ENCODE measurements at places on chromosomes 6 and 20.
A peak's percentile ranks its signal among the peaks of the same experiment; 100 is the strongest.

GRCh38 chr20:51600016-51600420 is 57.5 kb upstream of the NFATC2 start:
- DNase-seq: no peak

GRCh38 chr6:21084656-21085055 is 508.9 kb upstream of the SOX4 start:
- no peak for DNase-seq

- DNase-seq: no peak
These were observed 74.2 kb upstream of the VSTM2L start for GRCh38 chr20:37828684-37829083.

DNA sequence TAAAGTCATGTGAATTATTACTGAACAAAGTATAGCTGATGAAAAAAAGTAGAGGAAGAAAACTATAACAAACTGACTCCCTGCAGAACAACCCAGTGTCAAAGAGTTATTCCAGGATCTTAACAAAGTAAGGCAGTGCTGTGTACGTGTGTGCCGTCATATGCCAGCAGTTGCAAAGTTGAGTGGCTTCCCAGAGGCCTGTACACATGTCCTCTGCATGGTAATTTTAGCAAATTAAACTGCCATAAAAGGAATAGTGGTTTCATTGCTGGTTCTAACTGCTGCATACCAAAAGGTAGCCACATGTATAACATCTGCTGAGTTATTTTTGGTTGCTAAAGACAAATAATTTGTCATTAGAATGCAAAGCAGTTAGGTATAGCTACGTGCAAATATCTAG is 44.8 kb downstream of the RIPOR2 start:
- no peak for DNase-seq

GRCh38 chr6:1832844-1833787 is 223.4 kb downstream of the FOXC1 start:
- DNase-seq: peak; percentile 86

DNA sequence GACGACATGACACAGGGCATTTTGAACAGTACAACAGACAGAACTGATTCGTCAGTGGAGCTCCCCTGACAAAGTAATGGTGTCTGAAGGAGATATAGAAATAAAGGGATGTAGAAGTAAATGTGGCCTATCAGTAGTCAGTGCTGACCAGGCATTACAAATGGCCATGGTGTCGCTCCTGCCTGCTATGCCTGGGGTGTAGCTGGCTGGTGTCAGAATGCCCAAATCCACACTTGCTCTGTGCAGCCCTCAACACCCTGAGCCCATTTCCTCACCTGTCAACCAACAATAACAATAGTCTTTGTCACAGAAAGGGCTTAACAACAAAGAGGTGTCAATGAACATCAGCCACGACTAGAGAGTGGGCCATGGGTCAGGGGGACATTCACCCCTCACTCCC is 53.2 kb downstream of the MAP3K5 start:
- DNase-seq: no peak

DNA sequence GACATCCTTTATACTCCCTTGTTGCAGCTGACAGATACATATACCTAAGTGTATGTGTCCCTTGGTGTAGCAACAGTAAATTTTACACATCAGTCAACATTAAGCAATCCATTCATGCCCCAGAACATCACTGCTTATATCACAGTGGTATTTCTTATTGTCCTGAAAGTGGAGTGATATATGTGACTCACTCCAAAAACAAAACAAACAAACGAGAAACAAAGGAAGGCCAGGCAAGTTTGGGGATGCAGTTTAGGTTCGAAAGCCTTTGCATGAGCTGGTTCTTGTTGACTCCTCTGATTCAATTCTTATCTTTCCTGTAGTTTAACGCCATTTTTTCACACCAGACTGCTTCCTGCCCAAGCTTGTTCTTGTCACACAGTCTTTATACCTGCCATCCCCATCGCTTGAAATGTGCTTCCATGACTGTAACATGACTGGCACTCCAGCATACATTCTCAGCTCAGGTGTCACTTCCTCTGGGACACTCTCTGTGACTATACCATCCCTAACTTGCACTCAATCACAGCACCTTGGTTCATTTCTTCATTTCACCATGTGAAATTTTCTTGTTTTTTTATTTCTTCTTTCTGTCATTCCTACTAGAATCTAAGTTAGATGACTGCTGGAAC is 125.0 kb upstream of the TSHZ2 start:
- DNase-seq: no peak

GRCh38 chr6:68776354-68776753 is 141.3 kb downstream of the ADGRB3 start:
- peak; percentile 90 for DNase-seq

- no peak for DNase-seq
These were observed 196.2 kb downstream of the SAMD5 start for GRCh38 chr6:147704691-147705090.

All from NCI-H1105 treated with DMSO at 0.1 percent for 48 hours (cell line).